8988T (cell line): ENCODE measurements at places on chromosomes 1 and 21.

- no peak for DNase-seq
These were observed 116.0 kb upstream of the GUCA2B start for GRCh38 chr1:42037161-42037560.

DNA sequence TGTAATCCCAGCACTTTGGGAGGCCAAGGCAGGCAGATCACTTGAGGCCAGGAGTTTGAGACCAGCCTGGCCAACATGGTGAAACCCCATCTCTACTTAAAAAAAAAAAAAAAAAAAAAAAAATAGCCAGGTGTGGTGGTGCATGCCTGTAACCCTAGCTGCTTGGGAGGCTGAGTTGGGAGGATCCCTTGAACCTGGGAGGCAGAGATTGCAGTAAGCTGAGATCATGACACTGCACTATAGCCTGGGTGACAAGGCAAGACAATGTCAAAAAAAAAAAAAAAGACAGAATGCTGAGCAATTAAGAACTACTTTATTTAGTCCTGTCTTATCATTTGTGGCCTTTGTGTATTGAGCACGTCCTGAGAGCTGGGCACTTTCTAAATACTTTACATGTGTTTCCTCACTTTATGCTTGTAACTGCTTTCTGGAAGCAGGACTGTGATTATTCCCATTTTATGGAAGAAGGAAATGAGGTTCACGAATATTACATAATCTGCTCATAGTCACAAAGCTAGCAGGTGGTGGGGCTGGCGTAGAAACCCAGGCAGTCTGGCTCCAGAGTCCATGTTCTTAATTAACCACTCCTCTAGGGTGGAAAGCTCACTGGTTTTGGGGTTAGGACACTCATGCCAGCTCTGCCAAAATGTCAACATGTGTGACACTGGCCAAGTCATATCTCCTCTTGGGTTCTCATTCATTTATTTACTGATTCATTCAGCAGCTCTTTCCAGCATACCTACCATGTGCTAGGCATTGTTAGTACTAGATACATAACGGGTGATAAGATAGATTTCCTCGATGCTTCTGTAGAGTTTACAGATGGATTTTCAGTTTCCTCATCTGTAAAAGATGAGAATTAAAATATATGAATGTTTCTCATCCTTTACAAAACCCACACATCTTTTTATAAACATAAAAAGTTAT is 57.7 kb downstream of the DDR2 start:
- DNase-seq = no peak

DNA sequence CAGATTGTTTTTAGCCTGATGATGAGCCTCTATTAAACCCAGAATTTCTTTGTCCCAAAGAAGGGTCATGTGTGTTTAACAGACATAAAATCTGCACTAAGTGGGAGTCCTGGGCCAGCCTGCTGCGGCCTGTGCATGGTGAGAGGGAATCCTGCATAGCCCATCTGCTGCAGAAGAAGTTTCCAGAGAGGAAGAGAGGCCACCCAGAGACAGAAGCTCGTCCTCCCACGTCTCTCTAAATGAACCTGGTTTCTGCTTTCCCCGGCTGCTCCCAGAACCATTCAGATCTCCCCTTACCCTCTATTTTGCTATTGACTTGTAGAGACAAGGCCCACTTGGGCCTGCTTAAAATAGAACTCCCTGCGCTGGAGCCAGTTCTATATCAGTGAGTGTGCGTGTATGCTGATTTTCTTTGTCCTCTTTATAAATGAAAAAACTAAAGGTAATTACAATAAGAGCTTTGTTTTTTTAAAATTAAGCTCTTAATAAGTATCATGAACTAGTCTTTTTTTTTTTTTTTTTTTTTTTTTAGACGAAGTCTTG is 142.8 kb upstream of the RAB4A start:
- no peak for DNase-seq

- no peak for DNase-seq
These were observed 3.7 kb downstream of the CHD1L start for GRCh38 chr1:147246044-147246690.

DNA sequence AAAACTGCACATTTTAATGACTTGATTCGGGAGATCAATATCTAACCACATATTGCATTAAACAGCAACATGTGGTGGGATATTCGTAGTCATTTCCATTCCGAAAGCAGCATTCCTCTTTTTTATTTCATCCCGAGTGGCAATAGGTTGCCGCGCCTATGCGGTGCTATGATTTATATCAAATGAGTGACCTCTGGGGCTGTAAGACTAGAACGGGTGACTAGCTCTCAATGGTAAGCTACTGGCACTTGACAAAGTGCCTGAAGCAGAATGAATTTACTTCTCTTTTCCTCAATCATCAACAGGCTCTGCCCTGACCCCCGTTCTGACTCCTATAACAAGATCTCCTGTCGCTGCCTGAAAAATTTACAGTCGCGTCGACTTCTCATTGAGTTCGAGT is 162.3 kb downstream of the ZNF281 start:
- DNase-seq = no peak

- DNase-seq = no peak
These were observed 3.0 kb upstream of the OR2C3 start for GRCh38 chr1:247539215-247539614.

GRCh38 chr1:9402256-9402616 is 109.5 kb downstream of the SPSB1 start:
- no peak for DNase-seq

DNA sequence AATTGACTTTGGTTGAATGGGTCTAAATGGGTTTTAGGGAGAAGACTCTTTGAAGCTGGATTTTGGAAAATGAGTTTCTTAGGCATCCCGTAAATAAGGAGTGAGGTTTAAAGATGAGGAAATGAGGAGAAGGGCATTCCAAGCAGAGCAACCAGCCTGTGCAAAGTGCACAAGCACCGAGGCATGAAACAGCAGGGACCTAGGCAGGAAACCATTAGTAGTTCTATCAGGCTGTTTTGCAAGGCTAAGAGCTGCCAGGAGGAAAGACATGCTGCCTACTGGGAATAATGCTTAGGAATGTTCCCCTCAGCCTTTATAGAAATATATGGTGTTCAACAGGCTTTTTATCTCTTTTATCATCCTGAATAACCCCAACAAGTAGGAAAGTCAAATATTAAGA is 153.1 kb upstream of the FGGY start:
- no peak for DNase-seq

DNA sequence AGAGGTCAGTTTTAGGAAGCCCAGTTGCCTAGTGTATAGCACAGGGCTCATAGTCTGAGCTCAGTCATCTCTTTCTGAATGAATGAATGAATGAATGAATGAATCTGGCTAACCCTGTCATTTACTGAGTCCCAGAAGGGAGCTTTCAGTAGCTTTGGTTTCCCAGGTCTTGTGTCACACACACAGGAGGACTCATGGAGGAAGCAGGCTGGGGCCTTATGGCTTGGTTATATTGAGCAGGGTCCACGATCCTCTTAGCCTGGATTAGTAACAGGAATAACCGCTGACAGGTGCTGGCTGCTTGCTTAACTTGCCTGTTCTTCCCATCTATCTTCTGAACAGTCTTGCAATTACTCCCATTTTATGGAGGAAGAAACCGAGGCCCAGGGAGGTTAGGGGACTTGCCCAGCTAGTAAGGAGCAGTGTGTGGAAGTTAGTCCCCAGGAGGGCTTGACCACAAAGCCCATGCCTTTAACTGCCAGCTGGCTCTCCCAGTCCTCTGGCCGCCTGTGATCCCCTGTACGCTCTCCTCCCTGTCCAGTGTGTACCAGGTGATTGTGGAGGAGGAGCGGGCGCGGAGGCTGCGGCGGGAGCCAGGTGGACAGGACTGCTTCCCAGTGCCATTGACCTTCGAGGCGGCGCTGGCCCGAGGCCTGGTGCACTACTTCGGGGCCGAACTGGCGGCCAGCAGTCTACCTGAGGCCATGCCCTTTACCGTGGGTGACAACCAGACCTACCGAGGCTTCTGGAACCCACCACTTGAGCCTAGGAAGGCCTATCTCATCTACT is 46.0 kb downstream of the PTPRU start:
- no peak for DNase-seq

GRCh38 chr1:151945725-151946722 is 36.7 kb upstream of the THEM4 start:
- no peak for DNase-seq

DNA sequence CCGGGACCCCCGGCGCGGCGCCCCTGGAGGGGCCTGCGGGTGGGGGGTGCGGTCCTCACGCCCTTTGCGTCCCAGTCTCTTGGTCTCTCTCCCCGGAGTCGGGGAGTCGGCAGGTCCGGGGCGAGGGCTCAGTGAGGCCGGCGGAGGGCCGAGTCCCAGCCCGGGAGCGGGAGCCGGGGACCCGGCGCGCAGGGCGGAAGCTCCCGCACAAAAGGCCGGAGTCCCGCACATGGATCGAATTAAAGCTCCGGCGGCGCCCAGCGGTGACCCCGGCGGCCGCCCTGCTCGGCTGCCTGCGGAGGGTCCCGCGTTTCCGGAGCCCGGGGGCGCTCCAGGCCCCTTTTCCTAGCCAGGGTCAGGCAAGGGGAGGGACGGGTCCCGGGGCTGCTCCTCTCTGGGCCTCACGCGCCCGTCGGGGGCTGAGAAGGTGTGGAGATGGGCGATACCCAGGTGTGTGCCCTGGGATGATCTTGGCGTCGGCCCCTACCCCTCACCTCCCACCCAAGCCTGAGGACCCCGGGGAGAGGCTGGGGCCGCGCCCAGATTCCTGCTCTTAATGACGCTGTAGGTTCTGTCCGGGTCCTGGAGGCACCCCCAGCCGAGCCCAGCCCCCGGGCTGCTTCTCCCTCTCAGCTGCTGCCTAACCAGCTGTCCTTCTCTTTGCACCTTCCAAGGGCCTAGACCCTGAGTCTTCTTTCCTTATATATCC is 512 bp downstream of the FBLIM1 start:
- DNase-seq = no peak

GRCh38 chr1:39189592-39190041 is 14.9 kb upstream of the MACF1 start:
- no peak for DNase-seq

- no peak for DNase-seq
These were observed 54.6 kb upstream of the RWDD3 start for GRCh38 chr1:95179205-95179986.

DNA sequence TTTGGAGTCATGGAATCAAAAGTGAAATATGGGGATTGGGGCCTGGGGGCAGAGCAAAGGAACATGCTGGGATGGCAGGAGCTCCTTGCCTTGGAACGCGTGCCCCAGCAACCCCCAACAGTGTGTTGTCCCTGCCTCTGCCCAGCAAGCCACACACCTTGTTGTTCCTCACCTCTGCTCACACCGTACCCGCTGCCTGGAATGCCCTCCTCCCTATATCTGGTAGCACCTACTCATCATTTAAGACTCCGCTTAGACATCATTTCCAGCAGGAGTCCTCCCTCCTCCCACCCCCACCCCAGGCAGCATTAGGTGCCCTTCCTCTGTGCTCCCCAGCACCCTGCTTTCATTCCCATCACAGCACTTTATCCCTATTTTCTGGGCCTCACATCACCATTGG is 7.8 kb downstream of the NECTIN4 start:
- DNase-seq = no peak

DNA sequence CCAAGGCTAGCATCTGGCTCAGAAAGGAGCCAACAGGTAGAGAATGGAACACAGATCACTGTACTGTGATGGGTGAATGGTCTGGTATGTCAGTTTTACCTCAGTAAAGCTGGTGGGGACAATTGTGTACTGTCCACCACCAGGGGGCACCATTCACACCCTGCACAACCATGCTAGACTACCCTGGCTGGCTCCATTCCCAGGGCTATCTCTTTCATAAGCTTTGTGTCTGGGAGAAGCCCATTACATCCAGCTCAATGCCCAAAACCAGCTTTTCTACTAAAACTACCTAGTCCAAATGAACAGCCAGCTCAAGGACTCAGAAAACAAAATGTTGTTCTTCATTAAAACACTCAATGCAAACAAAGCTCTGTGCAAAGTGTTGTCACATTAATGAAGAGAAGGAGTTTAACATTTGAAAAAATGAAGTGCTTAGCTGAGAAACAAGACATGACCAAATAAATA is 62.0 kb upstream of the RASAL2 start:
- DNase-seq = peak; percentile 57

DNA sequence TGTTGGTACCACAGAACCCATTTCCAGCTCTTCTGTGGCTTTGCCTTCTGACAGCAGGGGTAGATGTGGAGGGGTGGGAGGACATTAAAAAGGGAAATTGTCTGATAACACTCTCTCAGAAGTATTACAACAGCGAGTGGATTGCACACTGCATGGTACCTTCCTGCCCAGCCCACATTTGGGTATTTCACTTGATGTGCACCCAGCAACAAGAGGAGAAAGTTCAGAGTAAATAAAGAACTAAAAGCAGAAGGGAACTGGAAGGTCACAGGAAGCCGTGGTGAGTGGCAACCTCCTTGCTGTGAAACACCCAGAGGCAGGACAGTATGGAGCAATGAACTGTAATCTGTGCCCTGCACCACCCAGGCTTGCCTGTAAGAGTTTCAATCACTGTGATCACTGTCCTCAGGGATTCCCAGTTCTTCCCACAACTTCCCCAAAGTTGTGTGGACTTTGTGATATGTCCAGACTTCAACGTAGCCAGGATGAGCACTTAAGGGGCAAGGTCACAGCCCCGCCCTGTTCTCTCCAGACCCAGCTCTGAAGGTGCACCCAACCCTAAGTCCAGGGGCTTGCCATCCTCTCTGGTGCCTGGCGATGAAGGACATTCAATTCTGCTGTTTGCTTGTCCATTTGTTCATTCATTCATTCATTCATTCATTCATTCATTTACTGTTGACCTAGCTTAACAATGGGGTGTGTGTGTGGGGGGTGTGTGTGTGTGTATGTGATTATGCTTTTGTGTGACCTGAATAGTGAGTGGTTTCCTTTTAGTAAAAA is 18.7 kb upstream of the F5 start:
- no peak for DNase-seq

GRCh38 chr1:44239961-44240371 is 26.7 kb downstream of the DMAP1 start:
- no peak for DNase-seq

GRCh38 chr1:24656046-24656445 is 12.9 kb downstream of the SRRM1 start:
- DNase-seq = no peak

- no peak for DNase-seq
These were observed 20.9 kb downstream of the PTPRU start for GRCh38 chr1:29256979-29257804.

DNA sequence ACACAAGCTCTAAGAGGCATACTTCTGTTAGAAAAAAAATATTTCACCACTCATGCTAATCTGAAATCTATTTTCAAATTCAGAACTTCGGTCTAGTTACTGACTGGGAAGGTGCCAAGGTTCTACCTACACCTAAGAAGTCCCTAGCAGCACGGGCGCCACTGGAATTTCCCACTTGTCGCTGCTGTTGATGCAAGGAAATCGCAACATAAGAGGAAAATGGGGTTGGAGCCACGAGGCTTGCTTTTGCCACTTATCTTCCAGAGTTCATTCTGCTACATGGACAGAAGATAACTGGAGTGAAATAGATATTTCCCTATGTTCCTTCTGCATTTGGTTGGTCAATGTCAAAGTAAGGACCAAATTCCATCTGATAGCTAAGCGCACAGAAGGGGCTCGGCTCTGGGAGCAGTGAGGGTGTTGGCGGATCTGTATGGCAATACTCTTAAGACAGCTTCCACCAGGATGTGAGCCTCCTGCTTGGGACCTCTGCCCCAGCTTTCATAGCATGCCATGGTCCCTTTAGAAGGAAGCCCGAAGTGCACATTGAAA is 47.2 kb downstream of the RCAN1 start:
- no peak for DNase-seq

GRCh38 chr1:77706321-77706720 is 23.9 kb upstream of the ZZZ3 start:
- no peak for DNase-seq

- DNase-seq = no peak
These were observed 216.2 kb downstream of the SETD4 start for GRCh38 chr21:35843911-35844667.

- no peak for DNase-seq
These were observed 169.3 kb downstream of the SEC16B start for GRCh38 chr1:177800400-177801088.
